ENCODE measurements at places on chromosomes 2 and 18.

DNA sequence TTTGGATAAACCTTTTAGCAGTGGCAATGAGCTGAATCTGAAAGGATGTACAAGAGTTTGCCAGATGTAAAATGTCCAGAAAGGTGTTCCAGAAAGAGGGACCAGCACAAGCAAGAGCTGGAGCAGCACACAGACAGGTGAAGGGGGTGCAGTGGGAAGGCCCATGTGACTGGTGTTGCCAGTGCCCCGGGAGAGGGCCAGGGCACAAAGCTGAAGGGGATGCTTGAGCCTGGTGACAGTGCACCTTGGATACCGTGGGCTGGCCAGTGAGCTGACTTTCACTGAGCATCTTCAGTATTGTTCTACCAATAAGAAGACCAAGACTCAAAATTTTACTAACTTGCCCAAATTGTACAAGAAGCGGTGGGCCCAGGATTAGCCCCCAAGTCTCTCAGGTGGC is 132.3 kb upstream of the ALPP start:
- DNase-seq, result no peak

- no peak for DNase-seq
These were observed 129.4 kb downstream of the TFCP2L1 start for GRCh38 chr2:121155502-121156056.

- DNase-seq, result no peak
These were observed 8.4 kb downstream of the POU3F3 start for GRCh38 chr2:104862058-104862941.

DNA sequence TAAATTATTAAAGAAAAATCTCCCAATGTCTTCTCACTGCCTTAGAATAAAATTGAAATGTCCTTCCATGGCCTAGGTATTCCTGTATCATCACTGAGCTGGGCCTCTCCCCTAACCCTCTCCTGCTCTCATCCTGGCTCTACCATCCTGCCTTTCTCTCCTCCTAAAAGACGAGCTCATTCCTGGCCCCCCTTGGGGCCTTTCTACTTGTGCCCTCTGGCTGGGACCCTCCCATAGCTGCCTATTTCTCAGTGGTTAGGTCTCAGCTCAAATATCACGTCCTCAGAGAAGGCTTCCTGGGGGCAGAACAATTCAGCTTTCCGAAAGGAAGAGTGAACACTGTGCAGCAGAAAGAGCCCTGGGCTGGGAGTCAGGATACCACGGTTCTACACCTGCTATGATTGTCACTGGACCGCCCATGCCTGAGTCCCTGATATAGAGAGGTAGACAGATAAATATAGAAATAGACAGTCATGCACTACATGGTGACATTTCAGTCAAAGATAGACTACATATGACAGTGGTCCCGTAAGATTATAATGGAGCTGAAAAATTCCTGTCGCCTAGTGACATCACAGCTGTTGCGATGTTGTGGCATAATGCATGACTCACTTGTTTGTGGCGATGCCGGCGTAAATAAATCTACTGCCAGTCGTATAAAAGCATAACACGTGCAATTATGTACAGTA is 9.4 kb downstream of the DNPEP start:
- no peak for DNase-seq

- no peak for DNase-seq
These were observed 161.5 kb upstream of the NT5C1B start for GRCh38 chr2:18750672-18751554.

DNA sequence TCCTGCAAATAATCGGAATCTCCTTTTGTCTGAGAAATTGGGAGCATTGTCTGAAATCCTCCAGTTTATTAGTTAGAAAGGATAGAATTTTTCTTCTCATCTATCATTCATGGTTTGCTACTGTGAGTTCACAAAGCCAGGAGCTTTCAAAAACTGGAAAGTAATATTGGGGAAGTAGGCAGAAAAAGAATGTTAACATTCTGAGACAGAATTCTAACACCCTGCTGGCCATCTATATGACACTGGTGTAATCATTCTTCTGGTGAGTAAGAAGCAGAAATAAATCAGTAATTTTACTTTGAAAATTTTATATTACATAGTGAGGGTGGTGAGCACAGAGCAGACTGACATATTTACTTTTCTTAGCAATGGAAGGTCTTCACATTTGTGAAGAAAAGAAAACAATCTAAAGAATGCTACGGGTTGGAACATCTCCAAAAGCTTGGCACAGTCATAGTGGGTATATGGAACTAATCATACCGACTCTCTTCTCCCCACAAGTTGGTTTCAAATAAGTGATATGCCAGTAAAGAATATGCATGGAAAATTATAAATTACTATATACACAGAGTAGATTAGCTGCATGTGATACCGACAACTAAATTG is 344.9 kb downstream of the LPIN1 start:
- no peak for DNase-seq

DNA sequence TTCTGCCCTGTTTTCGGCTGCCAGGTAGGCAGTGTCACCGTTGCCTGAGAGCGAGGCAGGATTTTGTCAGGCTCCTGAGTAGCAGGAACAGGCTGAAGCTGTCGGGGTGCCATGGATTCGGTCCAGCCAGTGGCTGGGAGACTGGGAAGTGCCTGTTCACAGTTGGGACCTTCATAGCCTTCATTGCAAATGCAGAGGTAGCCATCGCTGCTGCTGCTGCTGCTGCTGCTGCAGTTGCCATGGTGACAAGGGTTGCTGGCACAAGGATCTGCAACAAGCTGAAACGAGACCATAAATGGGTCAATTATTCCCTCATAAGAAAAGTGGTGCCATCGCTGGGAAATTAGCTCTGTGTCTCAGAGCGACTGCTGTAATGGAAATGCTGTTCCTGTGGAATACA is 122.7 kb downstream of the DNER start:
- no peak for DNase-seq

DNA sequence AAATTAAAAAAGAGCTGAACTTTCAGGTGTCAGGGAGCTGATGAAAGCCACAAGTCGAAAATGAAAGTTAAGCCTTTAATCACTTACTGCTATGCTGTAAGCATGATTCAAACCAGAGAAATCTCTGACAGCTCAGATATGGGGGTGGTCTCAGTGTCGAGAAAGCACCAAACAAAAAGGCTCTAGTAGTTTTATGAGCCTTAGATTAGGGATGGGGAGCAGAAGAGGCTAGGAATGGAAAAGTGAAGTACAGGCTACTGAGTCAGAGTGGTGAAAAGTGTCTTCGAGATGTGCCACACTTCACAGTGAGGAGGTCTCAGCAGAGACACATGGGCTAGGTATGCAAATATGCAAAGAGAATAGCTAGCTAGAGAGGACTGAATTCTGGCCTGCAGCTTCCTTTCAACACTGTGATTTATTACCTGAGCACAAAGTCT is 482.2 kb downstream of the SPAG16 start:
- DNase-seq, result no peak

DNA sequence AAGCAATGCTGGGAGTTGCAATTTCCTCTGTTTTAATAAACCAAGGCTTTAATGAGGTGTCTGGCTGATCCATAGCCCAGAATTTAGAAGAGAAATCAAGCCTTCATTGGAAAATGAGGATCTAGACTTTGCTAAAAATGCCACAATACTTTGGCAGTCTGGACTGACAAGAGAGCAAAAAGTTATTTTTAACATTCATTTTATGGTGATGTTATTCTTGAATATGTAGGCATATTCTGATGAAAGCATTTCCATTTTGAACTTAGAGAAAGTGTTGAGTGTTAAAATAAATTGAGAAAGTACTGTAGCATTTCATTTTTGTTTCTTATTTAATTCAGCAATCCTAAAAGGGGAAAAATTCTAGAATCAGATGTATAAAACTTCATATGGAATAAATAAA is 151.8 kb upstream of the HNMT start:
- no peak for DNase-seq

- DNase-seq, result no peak
These were observed 120.8 kb upstream of the ODC1 start for GRCh38 chr2:10568736-10569432.

GRCh38 chr18:59094569-59094968 is 45.1 kb upstream of the SEC11C start:
- DNase-seq, result no peak

DNA sequence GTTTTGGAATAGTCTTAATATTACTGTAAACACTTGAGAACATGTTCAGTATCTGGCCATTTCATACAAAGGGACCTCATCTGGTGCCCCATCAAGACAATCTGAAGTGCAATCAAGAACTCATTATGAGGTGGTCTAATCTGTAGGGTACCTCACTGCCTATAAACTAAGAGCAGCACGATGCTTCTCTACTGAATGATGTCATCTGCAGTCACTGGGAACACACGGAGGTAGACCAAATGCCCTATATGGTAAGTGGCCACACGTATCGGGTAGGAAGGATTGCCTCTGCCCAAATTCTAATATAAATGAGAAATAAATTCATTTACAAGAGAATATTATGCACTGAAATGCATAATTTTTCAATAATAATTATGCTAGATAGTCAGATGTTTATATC is 90.4 kb downstream of the SLC8A1 start:
- no peak for DNase-seq

GRCh38 chr2:232693344-232693743 is 3.8 kb upstream of the GIGYF2 start:
- no peak for DNase-seq

DNA sequence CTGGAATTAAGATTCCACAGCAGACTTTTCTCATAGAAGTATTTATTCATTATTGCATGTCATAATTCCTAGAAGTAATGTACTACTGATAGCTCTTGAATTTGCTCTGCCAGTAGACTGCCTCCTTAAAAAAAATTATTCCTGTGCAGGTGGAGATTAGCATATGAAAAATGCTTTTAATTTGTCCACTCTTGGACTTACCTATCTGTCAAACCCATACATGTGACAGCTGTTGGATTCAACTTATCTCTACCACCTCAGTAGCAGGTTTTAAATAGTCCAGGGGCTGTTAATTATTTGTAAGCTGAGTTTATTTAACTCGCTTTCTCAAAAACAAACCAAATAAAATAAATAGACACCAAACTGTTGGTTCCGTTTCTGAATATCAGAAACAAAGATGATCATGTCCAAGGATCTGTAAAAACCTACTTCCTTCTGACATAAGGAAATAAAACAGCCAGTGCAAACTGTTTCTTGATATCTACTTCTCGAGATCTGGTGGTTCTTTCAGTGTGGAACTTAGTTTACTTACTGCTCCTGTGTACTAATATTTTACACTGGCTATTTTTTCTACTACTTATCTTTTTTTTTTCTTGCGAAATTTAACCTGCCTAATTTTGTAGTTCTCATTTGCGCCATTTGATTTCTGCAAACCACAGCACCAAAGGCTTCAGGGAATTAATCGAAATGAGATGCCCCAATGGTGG is 44.2 kb downstream of the ZEB2 start:
- DNase-seq, result no peak

DNA sequence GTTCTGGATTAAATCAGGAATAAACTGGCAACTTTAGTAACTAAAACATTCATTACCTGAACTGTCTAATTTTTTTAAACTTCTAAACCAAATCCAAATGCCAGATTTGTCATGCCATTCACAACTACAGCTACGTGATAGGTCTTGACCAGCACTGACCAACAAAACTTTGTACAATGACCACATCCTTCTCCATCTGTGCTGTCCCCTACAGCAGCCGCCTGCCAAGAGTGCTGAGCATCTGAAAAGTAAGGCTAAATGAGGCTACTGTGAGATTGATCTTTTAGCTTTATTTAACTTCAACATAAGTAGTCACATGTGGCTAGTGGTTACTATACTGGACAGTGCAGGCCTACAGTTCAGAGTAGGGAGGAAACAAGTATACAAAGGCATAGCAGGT is 7.6 kb downstream of the FAM168B start:
- DNase-seq, result no peak

GRCh38 chr2:48870942-48871341 is 115.4 kb upstream of the LHCGR start:
- no peak for DNase-seq

GRCh38 chr2:138274421-138275291 is 226.9 kb upstream of the SPOPL start:
- DNase-seq, result no peak

- DNase-seq, result no peak
These were observed 106.1 kb downstream of the MYO1B start for GRCh38 chr2:191351298-191351697.

- no peak for DNase-seq
These were observed 56.7 kb upstream of the EPB41L3 start for GRCh38 chr18:5600378-5601071.

DNA sequence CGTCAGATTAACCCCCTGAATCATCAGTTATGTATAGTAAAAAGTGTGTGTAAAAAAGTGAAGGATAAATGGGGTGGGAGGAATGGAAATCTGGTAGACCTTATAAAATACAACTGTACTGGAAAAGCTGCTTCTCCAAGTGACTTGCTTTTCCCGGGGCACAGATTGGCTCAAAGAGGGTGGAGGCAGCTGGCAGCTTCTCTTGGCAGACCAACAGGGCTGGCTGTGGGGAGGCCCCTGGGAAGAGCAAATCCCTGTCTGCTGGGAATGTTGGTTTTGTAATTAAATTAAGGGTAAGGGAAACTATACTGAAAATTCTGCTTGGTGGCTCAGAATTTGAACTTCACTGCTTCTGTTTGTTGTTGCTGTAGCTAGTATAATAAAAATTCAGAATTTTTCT is 154.2 kb upstream of the DLX2 start:
- DNase-seq, result no peak

- no peak for DNase-seq
These were observed 32.9 kb downstream of the APOB start for GRCh38 chr2:21010813-21011439.

DNA sequence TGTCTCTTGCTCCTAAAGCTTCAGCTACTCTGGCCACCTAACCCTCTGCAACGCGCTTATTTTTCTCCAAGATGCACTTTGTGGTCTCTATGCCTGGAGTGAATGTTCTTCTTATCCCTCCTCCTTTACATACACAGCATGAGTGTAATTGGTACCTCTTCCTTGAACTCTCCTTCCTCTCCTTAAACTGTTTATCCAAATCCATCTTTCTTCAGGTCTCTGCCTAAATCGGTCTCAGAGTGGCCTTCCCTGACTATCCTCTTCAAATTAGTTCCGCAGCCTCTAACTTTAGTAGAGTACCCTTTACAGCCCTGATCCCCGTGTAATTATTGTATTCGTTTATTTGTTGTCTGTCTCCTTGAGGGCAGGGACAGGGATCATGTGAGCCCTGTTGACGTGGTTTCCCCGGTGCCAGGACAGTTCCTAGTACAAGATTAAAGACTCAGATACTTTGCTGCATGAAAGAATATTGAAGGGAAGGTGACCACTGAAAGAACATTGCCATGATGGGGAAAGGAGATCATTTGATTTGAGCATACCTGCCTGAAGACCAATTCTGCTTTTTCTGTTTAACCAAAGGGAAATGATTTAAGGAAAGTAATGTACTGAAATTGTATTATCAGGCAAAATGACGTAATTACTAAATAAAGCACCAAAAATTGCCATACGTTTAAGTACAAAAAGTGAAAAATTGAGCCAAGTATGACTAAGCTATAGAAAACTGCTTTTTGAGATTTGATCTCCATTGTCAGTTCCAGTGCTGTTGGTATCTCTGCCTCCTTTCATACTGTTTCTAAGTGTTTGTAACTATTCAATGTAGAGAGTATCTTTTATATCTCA is 1.2 kb downstream of the CNOT9 start:
- DNase-seq, result no peak

- DNase-seq, result peak; percentile 29
These were observed 108.8 kb downstream of the B3GNT2 start for GRCh38 chr2:62304429-62305417.

GRCh38 chr2:83531206-83531826 is 927.8 kb downstream of the SUCLG1 start:
- no peak for DNase-seq

Data from stimulated activated CD4-positive, alpha-beta T cell treated with anti-CD3 and anti-CD28 coated beads, Interleukin-2, amount 100 ng/mL, for 48 hours (primary cell).